Stimulated activated CD4-positive, alpha-beta T cell treated with anti-CD3 and anti-CD28 coated beads, TNF-alpha, amount 100 ng/mL, for 24 hours (primary cell): ENCODE measurements at places on chromosomes 5 and 9.

DNA sequence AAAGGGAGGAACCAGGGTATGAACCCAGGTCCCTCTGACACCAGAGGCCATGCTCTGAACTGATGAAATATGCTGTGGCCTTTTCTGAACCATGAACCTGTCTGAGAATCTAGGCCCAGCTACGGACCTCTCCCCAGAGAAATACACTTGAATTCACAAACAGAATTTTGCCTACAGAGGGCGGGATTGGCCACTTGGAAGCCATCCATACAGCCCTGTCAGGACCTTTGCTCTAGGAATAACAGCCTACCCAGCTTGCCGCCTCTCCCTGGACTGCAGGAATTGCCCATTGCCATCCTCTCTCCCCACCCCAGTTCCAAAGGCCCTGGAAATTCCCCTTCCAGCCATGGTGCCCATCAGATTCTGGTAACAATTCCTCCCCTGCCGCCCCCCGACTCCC is 26.6 kb downstream of the MORN5 start:
- DNase-seq, result no peak

- DNase-seq, result no peak
Measured at GRCh38 chr5:55535199-55535905, 588 bp upstream of the PLPP1 start.

GRCh38 chr5:66929995-66930394 is 266.6 kb downstream of the CD180 start:
- DNase-seq, result no peak

- DNase-seq, result no peak
Measured at GRCh38 chr5:147751156-147751830, 31.2 kb downstream of the JAKMIP2 start.

- no peak for DNase-seq
Measured at GRCh38 chr5:82163452-82164175, 114.5 kb downstream of the RPS23 start.

- DNase-seq, result no peak
Measured at GRCh38 chr9:93192721-93193387, 8.9 kb downstream of the WNK2 start.

DNA sequence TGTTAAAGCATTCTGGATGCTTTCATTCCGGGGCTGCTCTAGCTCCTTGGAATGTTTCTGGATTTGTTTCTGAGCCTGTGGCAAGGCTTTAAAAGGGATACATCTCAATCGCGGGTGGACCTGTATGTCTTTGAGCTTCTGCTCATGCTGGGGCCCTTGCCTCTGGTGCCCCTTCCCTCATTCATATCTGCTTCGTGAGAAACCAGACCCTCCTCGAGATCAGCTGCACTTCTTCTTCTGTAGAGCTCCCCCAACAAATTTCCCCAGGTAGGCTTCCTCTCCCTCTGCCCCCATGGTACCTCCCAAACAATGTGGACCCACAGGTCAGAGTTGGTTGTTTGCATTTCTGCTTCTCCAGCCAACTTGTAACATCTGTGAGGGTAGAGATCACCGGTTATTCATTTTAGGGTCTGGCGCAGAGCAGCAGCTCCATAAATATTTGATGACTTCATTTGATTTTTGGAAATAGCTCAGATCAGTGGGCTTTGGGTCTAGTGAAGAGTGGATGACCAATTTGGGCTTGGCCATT is 6.6 kb downstream of the ZNF618 start:
- no peak for DNase-seq
